Small intestine (tissue), 16 donors: ENCODE measurements at places on chromosomes 12 and 14. TPM values are rescaled to one million over a fixed set of nuclear protein-coding genes. Genes with fewer than 3 reads are reported as not detected.

Gene MYH6
- 52.1 TPM for polyA plus RNA-seq

Gene HOXC5
- 0.65 TPM for polyA plus RNA-seq

Gene ITGB7
- 2.7 TPM for polyA plus RNA-seq

Gene ASCL1
- polyA plus RNA-seq: 0.06 TPM

Gene MMP19
- 1.3 TPM for polyA plus RNA-seq

GRCh38 chr14:24915958-24916595, 133.9 kb downstream of the STXBP6 start:
- no peak overlapping the region for H3K27ac ChIP-seq
- H3K36me3 ChIP-seq: no peaks in the 10 kb centered on the region
- H3K4me1 ChIP-seq: peaks cover 6% of the 10 kb centered on the region

DNA sequence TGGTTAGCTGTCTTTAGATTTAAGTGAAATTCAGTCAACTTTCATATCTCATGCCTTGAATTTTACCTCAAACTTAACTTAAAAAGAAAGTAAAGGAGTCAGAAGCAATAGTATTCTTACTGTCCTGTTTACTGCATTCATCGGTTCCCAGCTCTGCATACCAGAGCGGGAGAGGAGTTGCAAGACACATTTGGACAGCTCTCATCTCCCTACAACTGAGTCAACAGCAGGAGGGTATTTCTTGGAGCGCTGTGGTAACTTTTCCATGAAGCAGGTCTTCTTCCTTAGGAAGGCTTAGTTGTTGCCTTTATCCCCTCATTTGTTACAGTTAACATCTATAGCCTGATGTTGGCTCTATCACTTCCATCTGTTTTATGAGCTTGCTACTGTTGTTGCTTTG, 65.1 kb downstream of the TRMT5 start:
- peaks cover 1% of the 10 kb centered on the region for H3K36me3 ChIP-seq
- no peak for DNase-seq
- H3K4me3 ChIP-seq: no peak overlapping the region
- H3K27ac ChIP-seq: no peak overlapping the region
- H3K4me1 ChIP-seq: no peaks in the 10 kb centered on the region

DNA sequence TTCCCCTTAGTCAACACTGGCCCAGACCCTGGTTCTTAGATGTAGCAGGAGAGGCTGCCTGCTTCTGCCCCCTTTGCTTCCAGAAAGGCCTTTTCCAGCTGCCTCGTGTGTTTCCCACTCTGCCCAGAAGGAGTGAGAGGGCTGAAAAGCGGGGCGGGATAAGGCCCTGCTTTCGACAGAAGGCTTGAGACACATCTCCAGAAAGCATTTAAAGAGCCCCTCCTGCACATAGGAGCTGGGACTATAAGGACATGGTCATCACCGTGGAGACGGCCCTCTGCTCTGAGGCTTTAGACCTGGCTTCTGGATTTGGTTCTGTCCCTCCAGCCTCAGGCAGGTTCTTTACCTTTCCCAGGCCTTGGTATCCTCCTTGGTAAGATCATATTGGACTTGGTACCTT, 11.9 kb downstream of the CALM1 start:
- H3K4me3 ChIP-seq: no peak overlapping the region
- no peaks in the 10 kb centered on the region for H3K27me3 ChIP-seq
- DNase-seq: no peak
- H3K27ac ChIP-seq: peak overlapping the region; percentile 58
- H3K36me3 ChIP-seq: peaks cover 10% of the 10 kb centered on the region

DNA sequence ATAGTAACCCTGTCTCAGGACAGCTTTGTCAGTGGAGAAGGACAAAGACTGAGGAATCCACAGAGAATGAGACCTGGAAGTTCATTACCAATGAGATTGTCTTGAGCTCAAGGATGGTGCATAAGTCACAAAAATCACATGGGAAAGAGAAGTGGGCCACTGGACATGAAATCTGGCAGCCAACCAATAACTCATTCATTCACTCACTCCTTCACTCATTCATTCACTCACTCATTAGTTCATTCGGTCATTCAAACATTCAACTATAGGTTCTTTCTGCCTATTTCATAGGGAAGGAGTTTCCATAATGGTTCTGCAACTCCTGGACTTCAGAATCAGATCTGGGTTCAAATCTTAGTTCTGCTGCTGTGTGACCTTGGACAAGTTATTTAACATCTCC, 18.2 kb upstream of the WSCD2 start:
- H3K27ac ChIP-seq: no peak overlapping the region
- H3K27me3 ChIP-seq: no peaks in the 10 kb centered on the region
- no peak overlapping the region for H3K4me3 ChIP-seq

- H3K27ac ChIP-seq: peak overlapping the region; percentile 98
- H3K27me3 ChIP-seq: no peaks in the 10 kb centered on the region
- peaks cover 11% of the 10 kb centered on the region for H3K4me1 ChIP-seq
- H3K4me3 ChIP-seq: peak overlapping the region; percentile 76
- peaks cover 7% of the 10 kb centered on the region for H3K36me3 ChIP-seq
Observed at GRCh38 chr12:67647181-67647798, 1.3 kb upstream of the DYRK2 start.

DNA sequence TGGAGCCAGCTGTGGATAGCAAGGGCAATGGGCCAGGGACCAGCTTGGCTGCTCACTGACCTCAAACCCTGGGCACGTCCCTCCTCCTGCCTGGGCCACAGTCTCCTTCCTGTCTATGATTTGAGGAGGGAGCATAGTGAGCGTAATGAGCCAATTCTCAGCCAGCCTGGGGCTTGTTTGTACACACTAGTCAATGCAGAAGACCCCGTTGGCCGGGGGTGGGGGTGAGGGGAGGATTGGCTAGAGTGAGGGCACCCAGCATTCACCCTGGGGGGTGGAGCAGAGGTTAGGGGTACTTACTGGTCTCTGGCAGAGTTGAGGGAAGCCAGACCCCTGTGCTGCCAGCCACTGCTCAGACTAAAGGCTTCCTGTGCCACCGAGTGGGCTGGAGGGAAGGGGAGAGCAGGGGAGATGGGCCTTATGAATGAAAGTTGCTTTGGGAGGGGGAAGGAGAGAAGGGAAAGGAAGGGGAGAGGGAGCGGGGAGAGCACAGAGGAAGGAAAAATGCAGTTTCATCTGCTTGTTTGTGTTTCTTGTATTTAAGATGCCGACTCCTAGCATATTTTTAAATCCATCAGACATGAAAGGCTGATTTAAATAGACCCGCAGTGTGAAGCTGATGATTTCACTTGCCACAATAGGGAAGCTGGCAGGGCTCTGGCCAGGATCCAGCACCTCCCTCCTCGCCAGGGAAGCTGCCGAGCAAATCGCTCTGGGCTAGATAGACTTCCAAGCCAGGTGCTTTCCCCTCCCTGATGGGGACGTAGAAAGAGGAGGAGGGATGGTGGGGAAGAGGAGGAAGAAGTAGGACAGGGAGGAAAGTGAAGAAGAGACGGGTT, 114.0 kb downstream of the PRMT8 start:
- DNase-seq: peak; percentile 8
- H3K36me3 ChIP-seq: no peaks in the 10 kb centered on the region
- no peak overlapping the region for H3K27ac ChIP-seq
- H3K4me3 ChIP-seq: no peak overlapping the region

- H3K36me3 ChIP-seq: no peaks in the 10 kb centered on the region
- H3K27me3 ChIP-seq: no peaks in the 10 kb centered on the region
- H3K4me3 ChIP-seq: no peak overlapping the region
- H3K4me1 ChIP-seq: no peaks in the 10 kb centered on the region
Observed at GRCh38 chr12:76518699-76519098, 40.9 kb downstream of the OSBPL8 start.

DNA sequence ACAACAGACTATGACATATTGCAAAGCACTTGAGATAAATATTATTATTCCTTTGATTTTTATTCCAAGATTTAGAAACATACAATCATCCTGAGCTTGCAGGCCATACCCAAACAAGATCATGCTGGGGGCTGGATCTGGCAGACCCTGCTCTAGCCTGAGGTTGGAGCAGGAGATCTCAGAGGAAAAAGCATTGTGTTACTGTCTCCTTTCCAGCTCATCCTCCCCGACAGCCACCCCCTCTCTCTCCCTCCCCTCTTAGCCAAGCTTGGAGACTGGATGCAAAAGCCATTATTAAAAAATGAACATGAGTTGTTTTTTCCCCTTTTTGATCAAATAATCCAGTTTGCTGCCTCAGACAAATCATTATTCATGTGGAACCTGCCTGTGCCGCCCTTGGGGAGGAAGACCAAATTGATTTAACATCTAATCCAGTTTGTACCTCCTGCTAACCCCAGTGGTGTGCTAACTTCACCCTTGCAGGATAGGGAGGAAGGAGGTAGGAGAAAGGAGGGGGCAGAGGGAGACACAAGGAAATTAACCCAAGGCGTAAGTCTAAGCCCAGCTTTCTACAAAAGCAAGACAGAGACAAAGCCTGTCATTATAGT, 565.8 kb upstream of the TBX3 start:
- no peak overlapping the region for H3K27ac ChIP-seq
- no peak overlapping the region for H3K4me3 ChIP-seq
- H3K36me3 ChIP-seq: no peaks in the 10 kb centered on the region

DNA sequence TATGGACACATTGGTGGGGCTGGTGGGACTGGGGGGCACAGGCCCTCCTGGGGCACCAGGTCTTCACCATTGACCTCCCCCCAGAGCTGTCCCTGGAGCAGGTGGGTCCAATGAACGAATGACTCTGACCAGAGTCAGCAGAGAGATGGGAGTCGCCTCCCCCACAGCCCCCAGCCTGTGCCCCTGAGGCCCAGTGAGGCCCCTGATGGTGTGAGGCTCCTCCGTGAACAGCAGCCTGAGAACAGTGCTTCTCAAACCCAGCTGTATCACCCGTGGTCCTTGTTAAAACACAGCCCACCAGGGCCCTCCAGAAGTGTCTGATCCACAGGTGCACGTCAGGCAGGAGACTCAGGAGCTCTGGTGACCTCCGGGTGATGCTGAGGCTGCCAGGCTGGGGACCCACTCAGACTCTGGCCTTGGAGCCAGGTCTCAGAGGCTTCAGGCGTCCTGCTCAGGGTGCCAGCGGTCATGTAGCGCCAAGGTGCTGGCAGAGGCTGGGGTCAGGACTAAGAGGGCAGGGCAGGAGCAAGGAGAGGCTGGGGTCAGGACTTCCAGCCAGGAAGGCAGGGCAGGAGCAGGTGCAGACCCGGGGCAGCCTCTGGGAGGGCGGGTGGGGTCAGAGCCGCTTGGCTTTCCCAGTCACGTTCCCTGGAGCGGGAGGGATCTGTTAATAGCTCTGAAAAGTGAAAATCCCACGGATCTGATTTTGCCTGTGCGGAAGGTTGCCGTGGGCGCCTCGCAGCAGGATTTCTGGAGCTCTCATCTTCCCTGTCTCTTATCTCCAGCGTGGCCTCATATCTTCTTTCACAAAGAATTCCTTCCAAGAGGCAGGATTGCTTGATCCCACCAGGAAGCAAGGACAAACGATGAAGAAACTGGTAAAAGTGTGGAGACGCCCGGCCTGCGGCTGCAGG, 35.0 kb downstream of the GALNT9 start:
- H3K36me3 ChIP-seq: no peaks in the 10 kb centered on the region
- no peaks in the 10 kb centered on the region for H3K4me1 ChIP-seq
- DNase-seq: no peak
- no peak overlapping the region for H3K4me3 ChIP-seq
- H3K27ac ChIP-seq: no peak overlapping the region

GRCh38 chr12:113422030-113422885, at the start of gene SDSL:
TSS of gene SDSL (plus strand) at chr12:113422380. CDS start at chr12:113427983, 5,603 bp downstream.
- no peaks in the 10 kb centered on the region for H3K4me1 ChIP-seq
- no peaks in the 10 kb centered on the region for H3K36me3 ChIP-seq
- DNase-seq: peak; percentile 82

GRCh38 chr12:108690191-108690518, 41.2 kb downstream of the CORO1C start:
- no peak overlapping the region for H3K4me3 ChIP-seq
- H3K36me3 ChIP-seq: no peaks in the 10 kb centered on the region
- H3K27me3 ChIP-seq: no peaks in the 10 kb centered on the region

GRCh38 chr14:33747749-33748148, 203.1 kb downstream of the EGLN3 start:
- no peak overlapping the region for H3K27ac ChIP-seq
- H3K27me3 ChIP-seq: no peaks in the 10 kb centered on the region
- H3K36me3 ChIP-seq: no peaks in the 10 kb centered on the region
- H3K4me3 ChIP-seq: no peak overlapping the region
- DNase-seq: no peak
- no peaks in the 10 kb centered on the region for H3K4me1 ChIP-seq

DNA sequence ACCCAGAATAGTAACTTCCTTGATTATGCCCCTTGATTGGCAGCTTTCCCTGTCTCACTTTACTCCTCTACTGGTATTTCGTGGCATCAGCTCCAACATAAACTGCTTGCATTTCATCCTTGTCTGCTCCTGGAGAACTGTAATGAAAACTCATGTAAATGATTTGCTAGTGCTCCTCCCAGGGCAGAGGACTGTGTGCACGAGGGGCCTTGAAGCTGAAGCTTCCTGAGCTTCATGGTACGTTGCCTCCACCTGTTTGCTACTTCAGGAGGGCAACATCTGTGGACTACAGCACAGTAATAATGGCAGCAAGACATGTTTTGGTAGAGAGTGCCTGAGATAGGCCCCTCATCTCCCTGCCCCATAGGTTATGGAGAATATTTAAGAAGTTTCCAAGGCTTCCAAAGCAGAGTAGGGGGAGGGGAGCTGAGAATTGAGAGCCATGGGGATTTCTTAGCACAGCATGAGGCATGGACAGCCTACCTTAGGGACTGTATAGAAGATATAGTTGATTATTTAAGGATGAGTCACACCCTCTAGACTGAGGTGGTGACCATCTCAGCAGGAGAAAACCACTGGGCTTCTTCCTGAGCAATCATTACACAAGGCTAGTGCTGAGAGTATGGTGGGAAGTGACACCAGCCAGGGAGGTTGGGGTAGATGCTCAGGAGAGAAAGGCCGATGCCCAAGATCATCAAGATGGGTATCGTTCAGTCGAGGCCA, 29.5 kb downstream of the CCDC198 start:
- peaks cover 31% of the 10 kb centered on the region for H3K4me1 ChIP-seq
- DNase-seq: peak; percentile 75
- H3K36me3 ChIP-seq: no peaks in the 10 kb centered on the region
- H3K27me3 ChIP-seq: no peaks in the 10 kb centered on the region

DNA sequence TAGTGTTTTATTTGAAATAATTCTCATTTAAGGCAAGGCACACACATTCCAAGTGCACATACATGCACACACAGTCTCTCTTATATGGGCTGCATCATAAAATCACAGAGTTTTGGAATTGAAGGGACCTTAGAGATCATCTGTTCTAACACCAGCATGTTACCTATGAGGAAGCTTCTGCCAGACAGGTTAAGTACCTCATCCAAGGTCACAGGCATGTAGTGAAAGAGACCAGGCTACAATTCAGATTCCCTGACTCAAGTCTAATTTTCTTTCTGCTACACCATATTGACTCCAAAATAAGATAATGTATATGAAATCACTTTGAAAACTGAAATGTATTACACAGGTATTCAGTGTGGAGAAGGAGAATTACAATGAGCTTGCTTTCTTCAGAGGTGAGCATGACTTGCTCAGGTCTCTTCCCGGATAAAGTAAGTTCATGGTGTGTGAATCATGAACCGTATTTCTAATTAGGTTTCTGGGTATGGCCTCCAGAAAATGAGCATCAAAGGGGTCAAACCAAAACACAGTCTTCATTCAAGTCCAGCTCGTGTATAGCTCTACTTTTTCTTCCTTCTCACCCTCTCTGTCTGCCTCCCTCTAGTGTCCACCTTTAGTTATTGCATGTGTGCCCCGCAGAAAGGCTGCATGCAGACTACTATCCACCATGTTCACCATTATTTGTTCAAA, 411.9 kb downstream of the FUT8 start:
- H3K27me3 ChIP-seq: no peaks in the 10 kb centered on the region
- H3K4me3 ChIP-seq: no peak overlapping the region
- peak; percentile 79 for DNase-seq
- H3K4me1 ChIP-seq: no peaks in the 10 kb centered on the region
- no peaks in the 10 kb centered on the region for H3K36me3 ChIP-seq
- H3K27ac ChIP-seq: no peak overlapping the region

- H3K27me3 ChIP-seq: no peaks in the 10 kb centered on the region
- no peak overlapping the region for H3K4me3 ChIP-seq
- no peak for DNase-seq
- no peak overlapping the region for H3K27ac ChIP-seq
- no peaks in the 10 kb centered on the region for H3K4me1 ChIP-seq
Observed at GRCh38 chr14:42569227-42569626, 962.6 kb downstream of the LRFN5 start.
